Activated T-cell treated with anti-CD3 and anti-CD28 coated beads for 1 hour (primary cell): ENCODE measurements at places on chromosomes 16 and 17.

DNA sequence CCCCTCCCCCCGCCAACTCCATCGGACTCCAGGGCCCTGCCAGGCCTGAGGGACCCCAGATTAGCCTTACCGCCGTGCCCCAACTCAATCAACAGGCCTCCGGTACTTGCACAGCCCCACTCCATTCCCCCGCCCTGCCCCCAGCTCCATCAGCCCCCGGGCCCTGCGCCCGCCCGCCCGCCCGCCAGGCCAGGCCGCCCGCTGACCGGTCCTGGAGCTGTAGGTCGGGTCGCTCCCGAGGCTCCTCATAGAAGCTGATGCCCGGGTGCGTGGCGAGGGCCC is 308 bp downstream of the GTF3C1 start:
- DNase-seq = peak; percentile 1

DNA sequence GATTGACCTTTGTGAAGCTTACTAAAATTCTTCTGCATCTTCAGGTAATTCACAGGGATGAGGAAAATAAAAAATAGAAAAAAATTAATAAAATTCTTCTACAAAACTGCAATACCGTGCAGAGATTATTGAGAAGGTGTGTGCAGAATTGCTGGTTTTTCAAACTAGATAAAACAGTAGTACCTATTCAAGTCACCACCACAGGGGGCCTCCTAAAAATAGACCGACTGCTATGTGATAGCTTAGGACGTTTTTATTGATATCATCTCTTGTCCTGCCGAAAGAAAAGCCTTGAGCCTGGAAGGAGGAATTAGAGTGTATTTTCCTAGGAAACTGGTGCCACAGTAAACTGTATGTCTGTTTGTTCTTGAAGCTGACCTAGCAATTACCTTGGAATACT is 325.9 kb downstream of the ZFHX3 start:
- no peak for DNase-seq

GRCh38 chr17:42284566-42284965 is 3.7 kb upstream of the STAT5A start:
- no peak for DNase-seq

DNA sequence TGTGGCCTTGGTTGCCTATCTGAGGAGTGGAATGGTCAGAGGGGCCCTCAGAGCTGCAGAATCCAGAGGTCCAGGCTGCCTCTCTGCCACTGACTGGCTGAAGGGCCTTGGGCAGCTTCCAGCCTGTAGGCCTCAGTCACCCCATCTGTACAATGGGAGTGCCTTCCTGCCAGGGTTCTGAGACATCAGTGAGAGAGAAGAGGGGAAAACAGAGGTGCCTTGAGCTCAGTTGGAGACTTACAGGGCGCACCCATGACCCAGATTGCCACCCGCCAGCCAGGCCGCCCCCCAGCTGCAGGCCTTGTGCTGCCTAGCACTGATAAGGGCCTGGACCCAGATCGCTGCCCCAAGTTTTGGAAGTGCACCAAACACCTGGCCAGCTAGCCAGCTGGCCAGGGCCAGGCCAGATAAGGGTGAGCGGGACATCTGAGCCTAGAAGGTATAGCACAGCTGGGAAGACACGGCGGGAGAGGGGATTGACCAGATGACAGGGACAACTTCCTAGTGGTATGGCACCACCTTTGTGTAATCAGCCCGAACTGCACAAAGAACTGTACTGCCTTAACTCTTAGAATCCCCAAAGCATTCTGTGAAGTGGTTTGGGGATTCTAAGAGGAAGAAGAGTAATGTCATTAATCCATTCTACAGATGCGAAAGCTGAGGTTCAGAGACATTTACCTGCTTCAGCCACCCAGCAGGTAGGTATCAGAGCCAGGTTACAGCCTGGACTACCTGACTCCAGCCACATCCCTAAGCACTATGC is 1.4 kb downstream of the SLC4A1 start:
- DNase-seq = no peak

DNA sequence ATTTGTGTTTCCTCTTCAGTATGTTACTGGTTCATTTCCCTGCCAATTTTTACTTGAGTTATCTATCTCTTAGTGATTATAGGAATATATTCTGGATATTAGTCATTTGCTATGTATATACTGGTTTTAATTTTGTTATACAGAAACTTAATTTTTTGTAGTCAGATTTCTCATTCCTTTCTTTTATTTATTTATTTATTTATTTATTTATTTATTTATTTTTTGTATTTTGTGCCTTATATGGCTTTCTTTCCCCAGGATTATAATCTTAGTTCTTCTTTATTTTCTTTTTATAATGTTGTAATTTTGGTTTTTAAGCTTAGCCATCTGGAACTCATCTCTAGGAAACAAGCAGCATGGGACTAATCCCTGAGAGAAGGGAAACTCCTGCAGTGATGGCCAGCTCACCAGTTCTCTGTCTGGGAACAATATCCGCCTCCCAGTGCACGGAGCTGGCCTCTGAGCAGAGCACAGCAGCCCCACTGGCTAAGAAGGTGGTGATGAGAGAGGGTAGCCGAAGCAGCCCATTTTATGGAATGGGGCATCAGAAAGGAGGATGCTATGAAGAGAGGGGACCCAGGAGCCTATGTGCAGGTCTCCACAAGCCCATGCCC is 54.5 kb upstream of the ADORA2B start:
- no peak for DNase-seq

DNA sequence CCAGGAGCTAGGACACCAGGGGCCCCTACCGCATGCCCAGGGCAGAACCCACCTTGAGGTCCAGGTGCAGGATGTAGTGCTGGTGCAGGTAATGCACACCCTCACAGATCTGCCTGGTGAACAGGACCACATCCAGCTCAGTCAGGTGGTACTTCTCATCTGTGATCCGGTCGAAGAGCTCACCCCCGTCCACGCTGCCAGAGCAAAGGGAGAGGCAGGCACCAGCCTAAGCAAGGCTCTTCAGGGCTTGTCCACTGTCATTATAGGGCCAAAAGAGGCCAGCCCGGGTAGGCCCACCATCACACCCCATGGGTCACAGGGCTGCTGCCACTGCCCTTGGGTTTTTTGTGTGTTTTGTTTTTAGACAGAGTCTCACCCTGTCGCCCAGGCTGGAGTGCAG is 21.0 kb downstream of the MYLK3 start:
- no peak for DNase-seq
